ENCODE measurements at places on chromosomes 16 and 17.

DNA sequence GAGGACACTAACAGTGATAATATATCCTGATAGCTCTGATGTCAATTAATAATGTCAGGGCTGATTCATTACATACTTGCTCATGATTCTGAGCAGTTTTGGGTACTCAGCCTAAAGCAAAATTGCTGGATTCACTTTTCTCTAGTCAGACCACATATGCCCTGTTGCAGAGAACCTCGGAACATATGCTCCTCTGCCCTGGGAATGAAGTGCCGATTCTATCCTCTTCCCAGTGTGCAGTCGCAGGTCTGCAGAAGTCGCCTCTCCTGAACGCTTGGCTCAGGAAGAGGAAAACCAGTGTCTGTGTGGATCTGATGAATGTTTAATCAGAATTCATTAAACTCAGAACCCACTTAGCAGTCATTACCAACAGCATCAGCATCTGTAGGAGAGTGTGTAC lies 34.5 kb downstream of the ABCC12 start:
- DNase-seq, result no peak

DNA sequence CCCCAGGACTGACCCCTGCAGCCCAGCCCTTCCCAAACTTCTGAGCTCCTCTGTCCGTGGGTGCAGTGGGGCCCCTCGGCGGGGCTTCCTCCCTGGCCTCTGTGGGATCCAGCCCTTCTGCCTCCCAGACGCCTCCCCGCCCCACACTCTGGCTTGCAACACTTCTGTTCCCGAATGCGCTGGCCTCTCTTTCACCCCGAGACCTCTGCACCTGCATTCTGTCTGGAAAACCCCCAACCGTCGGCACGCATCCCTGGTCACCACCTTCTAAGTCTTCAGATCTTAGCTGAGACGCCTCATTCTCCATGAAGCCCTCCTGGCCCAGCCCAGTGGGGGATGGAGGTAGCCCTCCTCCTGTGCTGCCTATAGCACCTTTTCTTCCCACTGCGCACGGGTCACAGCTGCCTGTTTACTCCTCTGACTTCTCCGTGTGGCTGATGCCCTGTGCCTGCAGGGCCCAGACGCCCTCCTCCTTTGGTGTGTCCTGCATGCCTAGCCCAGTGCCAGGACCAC lies 26.4 kb downstream of the TMEM235 start:
- peak; percentile 14 for DNase-seq

- DNase-seq, result no peak
Measured at GRCh38 chr17:75491680-75492079, 23.7 kb downstream of the CASKIN2 start.

DNA sequence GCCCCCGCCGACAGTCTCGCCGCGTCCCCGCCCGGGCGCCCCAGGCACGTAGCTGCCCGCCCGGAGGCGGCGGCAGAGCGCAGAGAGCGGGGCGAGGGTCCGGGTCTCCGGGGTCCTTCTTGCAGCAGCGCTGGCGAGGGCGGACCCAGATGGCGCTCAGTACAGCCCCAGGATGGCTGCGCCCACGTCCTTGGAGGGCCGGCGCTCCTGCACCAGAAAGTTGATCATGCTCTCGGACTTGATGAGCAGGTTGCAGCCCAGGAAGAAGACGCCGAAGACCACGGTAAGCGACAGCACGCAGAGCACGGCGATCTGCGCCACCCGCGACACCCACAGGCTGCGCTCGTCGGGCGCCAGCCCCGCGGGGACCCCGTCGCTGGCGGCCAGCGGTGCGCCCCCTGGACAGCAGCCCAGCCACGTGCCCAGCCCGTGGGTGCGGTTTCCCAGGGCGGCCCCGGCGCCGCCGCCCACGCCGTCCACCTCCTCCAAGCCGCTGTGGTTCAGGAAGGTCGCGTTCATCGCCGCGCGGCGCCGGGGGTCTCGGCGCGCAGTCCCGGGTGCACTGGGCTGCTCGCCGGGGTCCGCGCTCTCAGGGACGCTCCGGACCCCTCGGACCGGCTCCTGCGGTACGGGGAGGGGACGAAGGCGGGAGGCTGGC lies 435 bp downstream of the RPRML start:
- no peak for DNase-seq

DNA sequence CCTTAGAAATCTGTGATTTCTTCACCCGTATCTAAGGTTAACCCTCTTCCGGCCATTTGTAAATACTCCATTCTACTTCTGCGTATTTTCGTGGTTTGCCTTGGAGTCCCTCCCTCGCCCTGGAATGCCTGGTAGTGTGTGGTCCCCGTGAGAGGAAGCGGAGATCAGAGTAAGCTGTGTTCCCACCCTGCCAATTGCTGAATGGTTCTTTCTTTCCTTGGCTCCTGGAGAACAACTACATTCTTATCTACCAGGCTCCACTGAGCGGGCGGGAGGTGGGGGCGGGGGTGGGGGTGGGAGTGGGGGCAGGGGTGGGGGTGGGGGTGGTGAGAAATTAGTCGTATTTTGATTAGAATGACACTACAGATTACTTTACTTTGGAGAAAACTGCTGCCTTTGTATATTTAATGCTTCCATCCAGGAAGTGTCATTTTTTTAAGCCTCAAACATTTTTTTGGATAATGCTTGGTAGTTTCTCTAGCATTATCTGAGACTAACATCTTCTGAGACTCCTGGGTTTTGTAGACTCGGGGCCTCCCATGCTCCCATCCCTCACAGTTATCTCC lies 20.9 kb upstream of the FASN start:
- DNase-seq, result no peak

DNA sequence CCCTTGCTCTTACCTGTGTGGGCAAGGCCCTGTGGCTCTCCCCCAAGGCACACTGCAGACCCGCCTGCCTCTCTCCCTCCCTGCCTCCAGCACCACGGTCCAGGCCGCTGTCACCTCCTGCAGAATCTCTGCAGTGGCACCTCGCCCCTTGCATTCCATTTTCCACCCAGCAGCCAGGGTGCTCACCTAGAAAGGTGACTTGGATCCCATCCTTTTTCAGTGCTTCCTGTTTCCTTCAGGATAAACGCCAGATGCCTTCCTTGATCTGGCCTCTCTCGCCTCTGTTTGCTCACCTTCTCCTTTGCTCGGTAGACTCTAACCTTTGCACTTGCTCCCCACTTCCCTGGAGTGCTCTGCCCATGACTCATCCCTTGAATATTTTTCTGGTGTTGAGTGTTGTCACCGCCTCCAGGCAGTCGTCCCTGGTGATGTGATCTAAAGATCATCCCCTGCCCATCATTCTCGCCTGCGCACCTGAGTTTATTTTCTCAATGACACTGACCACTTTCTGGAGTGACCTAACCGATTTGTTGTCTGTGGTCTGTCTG lies 79.2 kb upstream of the LGALS9 start:
- DNase-seq, result no peak

DNA sequence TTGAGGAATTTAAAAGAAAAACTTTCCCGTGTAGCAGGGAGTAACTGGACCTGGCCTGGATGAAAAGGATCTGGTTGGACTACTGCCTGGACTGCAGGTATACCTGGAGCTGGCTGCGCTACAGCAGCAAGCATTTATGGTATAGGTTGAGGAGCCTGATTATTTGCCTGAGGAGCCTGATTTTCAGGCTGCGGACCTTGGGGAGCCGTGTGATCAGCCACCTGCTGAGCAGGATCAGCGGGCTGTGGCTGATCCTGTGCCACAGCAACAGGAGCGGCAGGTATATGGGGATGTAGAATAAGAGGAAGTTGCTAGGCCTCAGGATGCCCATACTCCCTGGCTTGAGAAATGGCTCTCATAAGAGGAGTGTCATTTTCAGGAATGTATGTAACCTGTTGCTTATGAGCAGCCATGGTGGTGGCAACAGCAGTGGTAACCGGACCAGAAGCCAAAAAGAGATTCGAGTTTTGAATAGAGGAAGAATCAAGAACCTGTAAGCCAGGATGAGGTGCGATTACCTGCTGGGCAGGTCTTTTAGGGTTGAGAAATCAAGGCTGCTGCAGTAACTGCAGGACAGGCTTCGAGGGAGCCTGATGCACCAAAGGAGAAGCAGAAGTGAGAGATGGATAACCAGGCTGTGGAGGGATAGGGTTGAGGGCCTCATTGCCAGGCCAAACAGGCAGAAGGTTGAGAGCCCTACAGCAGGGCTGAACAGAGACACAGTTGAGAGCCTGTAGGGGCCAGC lies 60.9 kb upstream of the ARL4D start:
- DNase-seq, result no peak

DNA sequence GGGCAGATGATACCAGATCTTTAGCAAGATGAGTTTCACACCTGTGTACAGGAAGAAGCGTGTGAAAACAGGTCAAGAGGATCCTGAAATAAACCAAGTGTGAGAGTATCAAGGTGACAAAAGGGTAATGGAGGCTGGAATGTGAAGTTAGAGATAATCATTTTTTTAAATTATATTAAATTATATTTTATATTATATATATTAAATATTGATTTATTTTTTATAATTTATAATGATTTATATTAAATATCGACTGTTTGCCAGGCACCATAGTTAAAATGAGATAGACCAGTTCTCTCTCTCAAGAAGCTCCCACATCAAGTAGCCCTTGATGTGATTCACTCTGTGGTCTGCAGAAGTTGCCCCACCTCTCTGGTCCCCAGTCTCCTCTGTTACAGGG lies 360.2 kb upstream of the HSBP1 start:
- DNase-seq, result no peak

DNA sequence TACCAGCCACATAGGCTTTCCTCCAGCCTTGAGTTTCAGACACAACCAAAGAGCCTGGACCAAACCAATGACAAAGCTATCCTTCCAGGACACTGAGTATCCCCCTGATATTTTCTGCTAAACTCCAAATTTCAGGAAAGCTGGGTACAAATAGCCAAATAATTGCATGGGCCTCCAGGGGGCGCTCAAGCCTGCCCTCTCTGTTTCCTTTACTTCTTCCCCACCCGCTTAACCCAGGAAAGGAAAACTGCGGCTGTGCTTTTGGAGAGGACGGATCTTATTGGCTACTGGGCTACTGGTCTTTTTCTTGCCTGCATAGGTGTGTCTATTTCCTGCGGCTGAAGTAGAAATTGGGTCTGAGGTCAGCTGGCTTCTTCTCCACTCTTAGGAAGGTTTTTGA lies 30.1 kb downstream of the GNGT2 start:
- DNase-seq, result peak; percentile 55

DNA sequence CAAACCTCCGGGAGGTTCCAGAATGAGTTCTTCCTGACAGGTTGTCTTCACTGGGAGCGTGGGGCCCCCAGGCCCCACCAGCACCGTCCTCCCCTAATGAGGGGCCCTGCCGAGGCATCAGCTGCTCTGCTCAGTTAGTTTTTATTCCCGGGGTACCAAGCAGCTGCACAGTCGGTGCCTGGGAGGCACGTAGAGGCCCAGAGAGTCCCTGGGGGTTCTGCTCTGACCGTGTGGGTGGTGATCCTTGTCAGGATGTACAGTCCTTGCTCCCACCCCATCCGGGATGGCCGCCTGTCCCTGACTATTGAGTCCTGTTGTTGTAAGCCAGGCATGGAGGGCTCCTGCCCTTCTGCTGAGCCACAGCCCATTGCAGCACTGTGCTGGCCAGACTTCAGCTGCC lies 18.5 kb downstream of the NMRAL1 start:
- no peak for DNase-seq

- no peak for DNase-seq
Measured at GRCh38 chr16:78689028-78689427, 589.6 kb downstream of the WWOX start.

DNA sequence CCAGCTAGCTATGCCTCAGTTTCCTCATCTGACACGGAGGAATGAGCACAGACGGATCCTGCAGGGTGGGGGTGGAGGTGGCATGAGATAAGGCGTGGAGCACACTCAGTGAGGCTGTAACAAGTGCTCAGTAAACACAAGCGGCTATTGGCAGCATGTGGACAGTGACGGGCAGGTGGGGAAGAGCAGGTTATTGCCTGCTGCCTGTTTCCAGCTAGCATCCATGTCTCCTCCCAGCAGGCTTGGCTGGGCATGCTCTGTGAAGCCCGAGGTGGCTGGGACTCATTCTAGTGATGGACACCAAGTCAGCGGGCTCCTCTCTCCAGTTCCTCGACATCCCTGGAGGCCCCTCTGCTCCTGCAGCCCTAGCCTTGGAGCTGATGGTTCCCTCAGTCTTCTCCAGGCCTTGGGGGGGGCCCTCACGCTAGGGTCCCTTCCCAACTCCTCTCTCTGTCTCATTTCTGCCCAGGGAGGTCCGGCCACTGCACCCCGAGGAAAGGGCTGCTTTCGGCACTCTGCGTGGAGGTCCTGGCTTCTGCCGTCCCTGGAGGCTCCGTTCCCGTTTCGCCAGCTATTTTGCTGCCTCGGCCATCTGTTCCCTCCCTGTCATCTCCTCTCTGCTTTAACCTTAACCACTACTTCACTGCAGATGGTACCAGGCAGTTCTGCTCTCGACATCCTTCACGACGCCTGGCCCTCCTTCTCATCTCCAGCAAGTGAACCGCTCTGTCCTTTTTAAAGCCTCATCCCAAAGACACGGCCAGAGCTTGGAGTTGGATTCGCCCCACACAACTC lies 6.2 kb downstream of the RTN4RL1 start:
- DNase-seq, result no peak

DNA sequence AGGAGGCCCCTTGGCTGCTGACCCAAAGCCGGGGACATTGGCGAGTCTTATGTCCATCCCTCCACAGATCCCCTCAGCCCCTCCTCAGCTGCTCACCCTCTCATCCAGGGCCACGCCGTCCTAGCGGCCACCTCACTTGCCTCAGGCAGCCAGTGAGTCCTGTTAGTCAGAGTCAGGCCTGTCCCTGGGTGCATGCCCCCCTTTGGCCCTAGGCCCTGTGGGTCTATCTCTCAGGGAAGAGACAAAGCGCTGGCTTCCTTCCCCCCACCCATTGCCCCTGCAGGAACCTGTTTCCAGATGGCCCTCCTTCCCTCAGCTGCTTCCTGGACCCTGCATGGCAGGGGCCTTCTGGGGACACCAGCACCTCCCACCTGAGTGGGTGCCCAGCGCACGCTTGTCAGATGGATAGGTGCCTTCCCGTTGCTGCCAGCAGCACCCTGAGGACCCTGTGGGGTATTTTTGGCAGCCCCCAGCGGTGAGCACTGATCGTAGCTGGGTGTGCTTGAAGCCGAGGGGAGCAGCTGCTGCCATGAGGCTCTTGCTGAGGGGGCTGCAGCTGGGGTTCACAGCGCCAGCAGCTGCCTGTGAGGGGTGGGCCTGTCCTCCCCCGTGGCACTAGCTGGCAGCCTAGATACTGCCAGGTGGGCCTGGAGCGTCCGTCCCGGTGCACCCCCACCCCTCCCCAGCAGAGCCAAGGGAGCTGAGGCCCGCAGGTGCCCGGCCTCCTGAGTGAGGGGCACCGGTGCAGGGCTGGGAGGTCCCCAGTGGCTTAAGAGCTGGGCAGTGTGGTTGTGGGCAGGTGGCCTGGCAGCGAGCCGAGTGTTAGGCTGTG lies 8.4 kb downstream of the DBNDD1 start:
- DNase-seq, result no peak

DNA sequence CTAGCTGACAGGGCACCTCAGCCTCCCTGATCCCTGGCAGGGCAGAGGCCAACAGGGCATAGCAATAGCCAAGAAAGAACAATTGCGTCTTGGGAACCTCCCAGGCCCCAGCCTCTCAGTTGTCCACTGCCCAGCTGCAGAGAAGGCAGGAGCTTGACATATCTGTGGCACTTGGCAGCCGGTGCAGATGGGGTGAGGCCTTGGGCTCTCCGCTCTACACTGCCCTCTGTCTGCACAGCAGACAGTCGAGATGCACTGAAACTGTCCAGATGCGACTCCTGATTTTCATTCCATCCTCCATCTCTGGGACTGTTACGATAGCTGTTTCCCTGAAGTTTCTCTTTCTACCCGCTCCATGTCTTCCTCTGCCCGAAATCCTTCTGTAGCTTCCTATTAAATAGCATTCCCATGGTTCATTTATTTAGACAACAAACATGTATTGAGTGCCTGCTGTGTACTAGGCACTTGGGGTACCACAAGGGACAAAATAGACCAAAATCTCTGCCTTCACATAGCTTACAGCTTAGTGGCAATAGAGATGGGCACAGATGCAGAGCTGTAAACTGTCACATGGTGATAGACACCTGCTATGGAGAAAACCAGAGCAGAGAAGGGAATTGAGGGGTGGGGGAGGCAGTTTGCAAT lies 3.3 kb downstream of the POLR3E start:
- DNase-seq, result peak; percentile 65
